ENCODE measurements at places on chromosomes 4 and X.

- DNase-seq: no peak
These were observed 4.6 kb downstream of the PCDH19 start for GRCh38 chrX:100405424-100405823.

- DNase-seq: no peak
These were observed 311.4 kb upstream of the NDST4 start for GRCh38 chr4:115424852-115425251.

GRCh38 chr4:140704964-140705363, 51.2 kb downstream of the TBC1D9 start:
- no peak for DNase-seq

GRCh38 chrX:19795307-19795706, 92.1 kb downstream of the SH3KBP1 start:
- no peak for DNase-seq

GRCh38 chr4:54954656-54955388, 170.6 kb downstream of the KDR start:
- DNase-seq: no peak

DNA sequence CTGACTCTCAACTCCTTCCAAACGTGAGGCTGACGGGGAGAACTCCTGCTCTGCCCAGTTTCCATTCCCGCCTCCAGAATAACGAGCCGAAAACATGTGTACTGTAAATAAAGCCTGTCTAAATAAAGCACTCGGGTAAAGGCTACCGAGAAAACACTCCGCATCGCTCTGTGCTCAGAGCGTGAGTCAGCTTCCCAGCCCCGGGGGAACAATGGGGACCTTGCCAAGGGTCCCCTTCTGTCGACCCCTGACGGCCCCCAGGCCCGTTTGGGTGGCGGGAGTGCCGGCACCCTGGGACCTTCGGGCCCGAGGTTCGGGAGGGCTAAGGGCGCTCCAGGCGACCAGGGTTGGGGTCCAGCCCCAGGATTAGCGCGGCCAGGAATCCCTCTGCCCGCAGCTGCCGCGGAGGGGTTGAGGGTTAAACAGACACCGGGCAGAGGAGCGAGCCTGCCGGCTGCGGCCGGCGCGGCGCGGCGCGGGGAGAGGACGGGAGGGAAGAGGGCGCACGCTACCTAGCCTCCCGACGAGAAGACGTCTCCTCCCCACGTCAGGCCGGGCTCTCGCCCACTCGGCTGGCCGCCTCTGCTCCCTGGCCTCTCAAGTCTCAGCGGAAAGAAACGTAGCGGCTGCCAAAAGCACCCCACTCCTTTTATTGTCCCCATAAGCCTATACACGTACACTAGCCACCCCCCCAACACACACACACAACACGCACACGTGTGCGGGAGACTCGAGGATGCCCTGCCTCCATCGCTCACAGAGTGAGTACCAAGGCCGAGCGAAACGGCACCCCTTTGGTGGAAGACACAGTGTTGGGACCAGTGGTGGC, 85.5 kb downstream of the BCOR start:
- peak; percentile 36 for DNase-seq

- no peak for DNase-seq
These were observed 38.2 kb downstream of the AFF1 start for GRCh38 chr4:86972997-86973396.

DNA sequence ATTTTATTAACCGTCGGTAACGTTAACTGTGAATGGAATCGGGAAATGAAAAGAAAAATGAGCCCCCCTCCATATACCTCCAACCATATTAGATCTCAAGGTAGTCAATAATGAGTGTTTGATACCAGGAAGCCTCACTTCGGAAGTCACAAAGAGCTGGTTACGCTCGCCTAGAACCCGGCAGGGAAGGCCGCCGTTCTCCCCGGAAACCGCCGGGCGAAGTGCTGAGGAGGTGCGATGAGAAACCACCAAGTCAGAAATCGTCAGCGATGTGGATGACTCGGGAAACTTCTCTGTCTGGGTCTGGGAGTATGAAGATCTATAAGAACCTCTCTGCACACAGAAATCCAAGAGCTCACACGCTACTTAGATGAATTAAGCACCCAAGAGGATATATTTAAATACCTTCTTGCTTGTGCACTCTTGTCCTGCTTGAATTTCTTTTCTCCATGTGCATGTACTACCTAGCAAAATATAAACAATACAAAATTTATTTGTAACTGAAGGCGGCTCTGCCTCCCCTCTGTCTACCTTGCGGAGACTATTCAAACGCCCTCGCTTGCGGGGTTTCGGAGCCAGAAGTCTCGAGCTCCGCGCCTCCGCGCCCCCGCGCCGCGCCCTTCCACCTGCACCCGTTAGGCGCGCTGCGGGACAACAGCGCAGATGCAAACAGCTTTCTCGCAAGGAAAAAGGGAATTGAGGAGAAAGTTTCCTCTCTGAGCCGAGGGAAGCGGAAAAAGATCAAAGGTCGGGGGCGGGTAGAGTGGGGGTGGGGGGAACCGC, 17.8 kb downstream of the NKX6-1 start:
- DNase-seq: no peak

GRCh38 chrX:153485396-153486080, 9.2 kb upstream of the BGN start:
- no peak for DNase-seq

DNA sequence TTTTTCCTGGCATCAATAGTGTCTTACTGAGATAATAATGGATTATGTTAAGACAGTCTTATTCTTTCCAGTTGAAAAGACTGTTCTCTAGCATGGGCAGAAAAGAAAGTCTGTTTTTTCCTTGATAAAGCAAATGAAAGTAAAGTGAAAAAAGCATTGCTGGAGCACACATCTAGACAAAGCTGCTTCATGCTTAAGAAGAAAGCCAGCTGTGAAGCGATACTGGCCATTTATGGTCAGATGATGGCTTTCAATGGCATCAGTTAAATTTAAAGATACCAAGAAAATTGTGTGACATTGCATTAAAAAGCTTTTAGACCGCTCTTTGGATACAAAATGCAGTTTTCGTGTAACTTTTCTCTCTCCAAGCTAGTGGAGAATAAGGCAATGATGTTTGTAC, 242.1 kb upstream of the TRAM1L1 start:
- no peak for DNase-seq

DNA sequence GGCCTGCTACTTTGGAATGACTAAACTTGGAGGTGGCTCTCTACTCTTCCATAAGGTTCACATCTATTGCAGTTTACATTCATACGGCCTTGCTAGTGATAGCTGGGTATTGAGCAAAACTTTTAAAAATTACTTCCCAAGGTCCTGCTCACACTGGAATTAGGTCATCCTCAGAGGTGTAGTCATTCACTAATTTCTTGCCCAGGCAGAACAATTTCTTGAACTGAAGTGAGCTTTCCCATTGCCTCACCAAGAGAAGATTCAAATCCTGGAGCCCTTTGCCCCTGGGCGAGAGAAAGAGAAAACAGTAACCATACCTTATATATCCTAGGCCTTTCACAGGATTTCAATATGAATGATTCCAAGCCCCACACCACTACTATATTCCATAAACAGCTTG, 109.2 kb downstream of the GUCY2F start:
- no peak for DNase-seq

DNA sequence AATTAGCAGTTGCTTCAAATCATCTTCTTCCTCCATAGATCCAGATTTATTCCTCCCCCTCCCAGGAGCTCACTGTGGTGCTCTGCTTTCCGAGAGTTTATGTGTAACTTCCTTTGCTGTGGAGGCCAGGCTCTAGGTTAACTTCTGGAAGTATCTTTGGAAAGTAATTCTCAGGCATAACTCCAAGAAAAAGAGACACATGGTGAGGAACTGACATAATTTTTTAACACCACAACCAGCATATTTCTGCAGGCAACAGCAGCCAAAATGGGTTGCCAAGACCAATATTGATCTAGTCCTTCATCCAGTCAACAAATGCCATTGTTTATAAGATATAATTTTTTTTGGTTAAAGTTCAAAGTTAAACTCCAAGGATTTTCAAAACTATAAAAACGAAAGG, 114.5 kb upstream of the RBPJ start:
- no peak for DNase-seq

DNA sequence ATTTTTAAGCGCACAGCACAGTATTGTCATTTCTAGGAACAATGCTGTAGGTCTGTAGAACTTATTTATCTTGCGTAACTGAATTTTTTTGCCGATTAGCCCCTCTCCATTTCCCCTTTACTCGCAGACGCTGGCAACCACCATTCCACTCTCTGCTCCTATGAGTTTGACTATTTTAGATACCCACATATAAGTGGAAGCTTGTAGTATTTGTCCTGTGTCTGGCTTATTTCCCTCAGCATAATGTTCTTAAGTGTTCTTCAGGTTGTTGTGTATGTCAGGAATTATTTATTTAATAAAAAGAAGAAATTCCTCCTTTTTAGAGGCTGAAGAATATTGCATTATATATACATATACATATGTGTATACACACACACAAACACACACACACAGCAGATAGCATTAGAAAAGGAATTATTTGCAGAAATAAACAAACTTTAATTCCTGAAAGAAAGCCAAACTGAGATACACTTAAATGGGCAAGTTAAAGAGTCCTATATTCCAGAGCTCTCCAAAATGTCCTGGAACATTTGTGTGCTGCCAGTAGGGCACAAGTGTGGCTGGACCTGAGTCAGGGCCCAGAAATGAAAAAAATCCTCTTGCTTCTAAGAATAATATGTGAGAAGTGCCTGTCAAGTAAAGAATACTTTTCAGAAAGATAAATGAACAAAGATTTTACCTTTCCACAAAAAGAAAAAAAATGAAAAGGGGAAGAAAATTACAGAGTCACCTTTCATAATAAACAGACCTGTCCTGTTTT, 4.5 kb upstream of the ZNF330 start:
- DNase-seq: no peak

DNA sequence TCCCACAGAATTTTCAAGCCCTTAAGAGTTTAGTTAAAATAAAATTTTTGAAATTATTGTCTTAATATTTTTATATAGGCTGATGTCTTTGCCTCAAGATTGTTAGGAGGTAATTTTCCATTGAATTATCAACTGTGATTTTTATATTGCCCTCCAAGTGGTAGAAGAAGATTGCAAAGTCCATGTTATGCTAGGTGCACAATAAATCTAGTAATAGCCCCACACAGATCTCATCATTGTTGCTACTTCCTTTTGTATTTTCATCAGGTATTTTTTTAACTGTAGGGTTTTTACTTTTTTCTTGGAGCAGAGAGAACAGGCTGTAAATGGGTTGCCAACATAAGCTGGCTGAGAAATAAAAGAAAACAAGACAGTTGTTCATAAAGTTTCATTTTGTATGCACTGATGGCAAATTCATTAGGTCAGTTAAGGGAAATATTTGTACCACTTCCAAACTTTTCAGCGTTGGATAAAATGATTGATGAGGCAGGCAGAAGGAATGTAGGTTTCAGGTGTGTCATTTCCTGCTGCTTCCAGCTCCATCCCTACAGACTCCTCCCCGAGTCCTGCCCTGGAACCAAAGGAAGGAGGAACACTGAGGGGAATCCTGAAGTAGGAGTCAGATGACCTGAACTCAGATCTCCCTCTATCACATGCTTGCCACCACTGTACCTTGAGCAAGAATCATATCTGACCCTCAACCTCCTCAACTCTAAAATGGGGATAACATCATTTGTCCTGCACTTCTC, 105.5 kb downstream of the PRRG1 start:
- no peak for DNase-seq

GRCh38 chrX:3522101-3522650, 175.7 kb upstream of the MXRA5 start:
- no peak for DNase-seq

- no peak for DNase-seq
These were observed 99.5 kb upstream of the KLHL13 start for GRCh38 chrX:118216087-118216486.

- DNase-seq: no peak
These were observed 20.0 kb downstream of the UBE2D3 start for GRCh38 chr4:102807345-102807744.

GRCh38 chrX:134727363-134727762, 69.1 kb upstream of the PLAC1 start:
- DNase-seq: no peak
